SJCRH30 (cell line): ENCODE measurements at places on chromosomes 7 and 10.

- DNase-seq: no peak
Observed at GRCh38 chr7:8613191-8613590, 179.8 kb downstream of the NXPH1 start.

DNA sequence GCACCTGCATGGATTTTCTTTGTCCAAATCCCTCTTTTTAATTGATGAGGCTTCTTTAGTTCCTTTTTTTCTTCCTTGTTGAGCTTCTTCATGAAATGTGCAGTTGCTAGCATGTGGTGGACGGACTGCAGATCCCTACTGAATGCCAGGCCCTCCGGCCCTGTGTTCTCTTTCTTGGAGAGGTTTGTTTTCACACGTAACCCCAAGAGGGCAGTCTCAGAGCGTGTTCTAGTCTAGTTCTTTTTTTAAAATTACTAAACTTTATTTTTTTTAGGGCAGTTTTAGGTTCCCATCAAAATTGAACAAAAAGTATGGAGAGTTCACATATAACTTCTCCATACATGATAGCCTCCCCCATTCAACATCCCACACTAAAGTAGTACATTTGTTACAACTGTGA is 190.0 kb downstream of the CFTR start:
- DNase-seq: no peak

DNA sequence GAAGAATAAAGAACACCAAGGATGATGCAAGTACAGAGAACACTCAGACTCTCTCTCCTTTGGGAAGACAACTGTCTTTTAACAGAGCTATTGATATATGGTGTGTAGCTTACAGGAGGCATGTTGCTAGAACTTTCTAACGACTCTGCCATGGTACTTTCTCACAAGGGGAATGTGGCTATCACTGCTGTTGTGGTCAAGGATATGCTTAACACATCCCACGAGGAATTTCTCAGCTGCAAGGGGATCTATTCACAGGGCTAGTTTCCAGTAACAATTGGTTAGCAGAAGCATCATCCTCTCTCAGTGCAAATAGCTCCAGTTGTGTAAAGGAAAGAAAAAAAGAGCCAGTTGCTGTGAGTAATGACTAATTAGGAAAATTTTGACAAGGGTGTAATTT is 826.0 kb downstream of the SORCS1 start:
- no peak for DNase-seq

DNA sequence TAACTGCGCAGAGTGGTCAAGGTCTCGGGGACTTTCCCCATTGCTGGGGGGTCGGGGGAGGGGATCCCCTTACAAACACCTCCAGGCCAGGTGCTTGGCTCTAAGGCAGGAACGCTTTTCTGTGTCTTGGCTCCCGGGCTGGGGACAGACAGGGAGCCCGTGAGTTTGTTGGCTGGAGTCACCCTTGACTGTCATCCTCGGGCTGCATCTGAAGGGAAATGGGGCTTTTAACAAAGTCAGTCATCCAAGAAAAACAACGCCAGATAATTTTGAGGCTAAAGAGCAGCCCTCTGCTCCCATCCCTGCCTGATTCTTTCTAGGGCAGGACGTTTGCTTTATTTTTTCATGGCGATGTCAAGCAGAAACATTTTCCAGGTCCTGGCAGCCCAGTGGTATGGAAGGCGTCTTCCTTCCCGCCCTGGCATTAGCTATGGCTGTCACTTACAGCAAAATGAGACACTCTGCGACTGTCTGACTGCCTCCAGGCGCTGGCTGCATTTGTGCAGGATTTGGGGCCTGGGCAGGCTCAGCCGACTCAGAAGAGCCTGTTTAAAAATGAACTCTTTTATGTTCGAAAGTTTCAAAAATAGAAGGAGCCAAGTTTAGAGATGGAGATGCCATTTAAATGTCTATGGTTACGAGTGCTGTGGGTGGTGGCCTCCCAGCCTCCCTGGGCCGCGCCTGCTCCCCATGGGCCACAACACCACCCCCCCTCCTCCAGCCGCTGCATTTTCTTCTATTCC is 54.7 kb upstream of the TNS3 start:
- peak; percentile 69 for DNase-seq

GRCh38 chr7:356691-357462 is 66.9 kb downstream of the FOXL3 start:
- no peak for DNase-seq

DNA sequence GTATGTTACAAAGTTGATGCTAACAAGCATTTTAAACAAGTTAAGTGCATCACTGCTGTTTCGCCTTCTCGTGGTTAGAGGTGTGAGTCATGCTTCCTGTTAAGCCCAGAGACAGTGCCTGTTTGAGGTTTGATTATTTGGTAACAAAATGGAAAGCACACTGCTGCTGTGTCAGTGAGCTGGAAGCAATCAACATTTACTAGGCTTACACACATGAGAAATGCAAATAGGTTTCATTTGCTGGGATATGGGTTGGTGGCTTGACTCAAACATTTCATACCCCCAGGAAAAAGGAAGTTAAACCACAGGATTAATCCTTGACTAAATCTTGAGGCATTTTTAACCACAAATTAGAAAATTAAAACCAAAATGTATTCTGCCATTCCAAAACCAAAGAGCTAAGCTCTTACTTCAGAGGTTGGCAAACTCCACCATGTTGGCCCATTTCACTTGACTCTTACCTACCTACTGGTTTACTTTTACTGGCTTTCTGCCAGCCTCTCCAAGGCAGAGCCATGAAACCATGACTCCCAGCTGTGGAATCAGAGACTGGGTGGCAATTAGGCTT is 139.2 kb downstream of the ETV1 start:
- peak; percentile 68 for DNase-seq

DNA sequence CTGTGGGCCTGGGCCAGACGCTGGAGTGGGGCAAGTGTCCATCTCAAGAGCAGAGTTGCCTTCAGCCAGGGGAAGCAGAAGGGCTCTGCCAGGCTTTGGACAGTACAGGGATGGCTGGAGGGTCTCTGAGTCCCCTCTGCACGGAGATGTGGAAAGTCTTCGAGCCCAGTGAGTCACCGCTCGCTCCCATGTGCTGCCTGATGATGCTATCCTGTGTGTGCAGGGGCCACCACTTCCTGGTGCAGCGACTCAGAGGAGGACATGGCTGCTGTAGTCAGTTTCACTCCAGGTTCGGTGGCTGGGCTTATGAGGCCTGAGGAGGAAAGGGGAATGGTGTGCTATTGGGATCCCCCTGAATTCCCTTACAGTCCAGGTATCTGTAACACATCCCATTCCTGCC is 6.0 kb downstream of the ADCYAP1R1 start:
- DNase-seq: no peak

GRCh38 chr10:125015356-125015944 is 73.5 kb downstream of the ZRANB1 start:
- no peak for DNase-seq

DNA sequence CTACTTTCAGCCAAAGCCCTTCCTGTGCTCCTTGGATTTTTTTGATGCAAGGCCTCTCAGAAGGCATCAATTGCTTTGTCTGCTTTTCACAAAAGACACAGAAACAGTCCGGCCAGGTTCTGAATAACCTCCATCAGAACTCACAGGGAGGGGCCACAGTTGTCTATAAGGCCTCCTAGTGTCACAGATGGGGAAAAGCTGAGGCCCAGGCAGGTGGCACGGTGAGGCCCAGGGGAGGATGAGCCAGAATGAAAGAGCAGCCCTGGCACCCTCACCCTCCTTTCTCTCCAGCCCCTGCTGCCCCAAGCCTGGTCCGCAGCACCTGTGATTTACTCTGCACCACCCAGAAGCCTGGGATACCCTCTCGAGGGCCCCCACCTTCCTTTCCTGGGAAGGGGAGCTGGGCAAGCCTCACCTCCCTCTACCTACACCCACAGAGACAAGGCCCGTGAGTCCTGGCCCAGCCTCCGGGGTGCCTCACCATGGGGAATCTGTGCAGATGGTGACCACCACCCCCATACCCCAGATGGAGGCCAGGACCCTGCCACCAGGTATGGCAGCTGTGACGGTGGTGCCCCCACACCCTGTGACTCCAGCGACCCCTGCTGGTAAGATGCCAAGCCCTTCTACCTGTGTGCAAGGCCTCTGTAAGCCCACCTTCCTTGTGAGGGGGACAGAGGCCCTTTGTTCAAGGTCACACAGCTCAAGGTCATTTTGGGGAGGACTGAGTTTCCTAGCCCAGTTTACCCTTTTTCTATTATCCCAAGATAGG is 26.2 kb upstream of the ZNF467 start:
- peak; percentile 55 for DNase-seq

- no peak for DNase-seq
Observed at GRCh38 chr7:75064801-75065200, 8.8 kb downstream of the RCC1L start.

DNA sequence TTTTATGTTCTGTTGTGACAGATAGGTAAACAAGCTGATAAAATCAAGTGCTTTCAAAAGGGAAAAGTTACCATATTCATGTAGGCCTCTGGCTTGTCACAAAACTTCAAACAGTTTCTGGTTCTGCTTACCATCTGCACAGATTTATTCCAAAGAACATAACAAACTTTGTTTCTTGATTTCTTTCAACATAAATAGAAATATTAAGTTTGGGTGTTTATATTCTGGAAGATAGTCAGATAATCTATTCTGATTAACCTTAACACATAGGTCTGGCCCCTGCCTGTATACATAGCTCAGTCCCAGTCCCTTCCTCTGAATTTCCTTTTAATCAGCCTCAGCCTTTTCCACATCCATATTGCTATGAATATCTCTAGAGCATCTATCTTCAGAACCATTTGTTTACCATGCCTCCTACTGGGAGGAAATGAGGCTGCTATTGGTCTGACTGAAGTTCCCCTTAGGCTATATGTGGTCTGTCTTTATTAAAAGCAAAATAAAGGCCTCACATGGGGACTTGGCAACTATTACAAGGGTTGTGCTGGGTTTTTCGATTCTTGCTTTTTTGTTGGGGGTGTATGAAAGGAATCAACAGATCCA is 319.0 kb downstream of the HPSE2 start:
- peak; percentile 78 for DNase-seq

DNA sequence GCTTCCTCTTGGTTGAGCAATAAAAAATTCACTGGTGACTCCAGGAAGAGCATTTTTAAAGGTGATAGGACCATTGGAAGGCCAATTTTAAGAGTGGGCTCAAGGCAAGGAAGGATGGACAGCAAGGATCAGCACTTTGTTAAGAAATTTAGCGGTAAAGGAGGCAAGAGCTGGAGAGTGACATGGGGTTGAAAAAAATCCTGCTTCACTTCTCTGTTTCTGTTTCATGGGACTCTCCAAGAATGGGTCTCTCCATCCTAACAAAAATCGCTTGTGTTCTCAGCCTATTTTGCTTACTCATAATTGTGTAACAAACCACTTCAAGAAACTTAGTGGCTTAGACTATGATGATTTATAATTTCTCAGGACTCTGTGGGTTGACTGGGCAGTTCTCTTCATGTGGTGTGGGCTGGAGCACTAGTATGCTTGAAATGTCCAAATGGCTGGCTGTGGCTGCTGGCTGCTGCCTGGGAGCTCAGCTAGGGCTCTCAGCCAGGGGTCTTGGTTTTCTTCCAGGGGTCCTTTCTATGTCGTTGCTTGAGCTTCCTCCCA is 59.8 kb upstream of the ZNRF2 start:
- DNase-seq: peak; percentile 34

GRCh38 chr10:35545878-35546590 is 59.1 kb upstream of the GJD4 start:
- no peak for DNase-seq

DNA sequence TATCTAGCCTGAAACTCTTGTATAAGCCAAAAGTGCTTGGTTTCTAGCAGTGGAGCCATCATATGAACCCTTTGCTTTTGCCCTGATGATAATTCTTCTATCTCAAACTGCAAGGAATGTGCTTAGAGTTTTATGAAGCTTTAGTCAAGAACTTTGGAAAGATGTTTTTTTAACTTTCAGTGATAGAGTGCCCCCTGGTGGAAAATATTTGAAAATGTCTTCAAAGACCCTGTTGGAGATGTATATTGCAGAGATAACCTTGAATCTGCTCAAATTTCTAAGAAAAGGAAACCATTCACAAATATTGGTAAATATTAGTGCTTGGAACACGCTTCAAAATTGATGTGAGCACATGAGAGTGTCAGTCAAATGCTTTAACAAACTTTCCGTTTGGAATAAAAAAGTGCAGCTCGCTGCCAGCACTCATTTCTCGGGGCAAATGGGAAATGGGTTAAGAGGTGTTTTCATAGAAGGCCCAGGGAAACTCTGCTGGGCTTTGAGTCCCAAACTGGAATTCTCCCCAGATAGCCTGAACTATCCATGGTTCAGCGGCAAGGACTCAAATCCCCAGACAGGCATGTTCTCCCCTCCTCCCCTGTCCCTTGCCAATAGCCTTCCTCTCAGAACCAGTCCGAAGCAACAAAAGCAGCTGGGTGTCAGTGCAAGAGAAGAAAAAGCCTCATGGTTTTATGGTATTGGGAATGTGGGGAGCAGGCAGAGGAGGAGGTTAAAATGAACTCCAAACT is 129.3 kb downstream of the MYOF start:
- peak; percentile 62 for DNase-seq

GRCh38 chr10:86294346-86295265 is 72.0 kb downstream of the GRID1 start:
- no peak for DNase-seq

- no peak for DNase-seq
Observed at GRCh38 chr10:35353805-35354204, 17.5 kb downstream of the CCNY start.

DNA sequence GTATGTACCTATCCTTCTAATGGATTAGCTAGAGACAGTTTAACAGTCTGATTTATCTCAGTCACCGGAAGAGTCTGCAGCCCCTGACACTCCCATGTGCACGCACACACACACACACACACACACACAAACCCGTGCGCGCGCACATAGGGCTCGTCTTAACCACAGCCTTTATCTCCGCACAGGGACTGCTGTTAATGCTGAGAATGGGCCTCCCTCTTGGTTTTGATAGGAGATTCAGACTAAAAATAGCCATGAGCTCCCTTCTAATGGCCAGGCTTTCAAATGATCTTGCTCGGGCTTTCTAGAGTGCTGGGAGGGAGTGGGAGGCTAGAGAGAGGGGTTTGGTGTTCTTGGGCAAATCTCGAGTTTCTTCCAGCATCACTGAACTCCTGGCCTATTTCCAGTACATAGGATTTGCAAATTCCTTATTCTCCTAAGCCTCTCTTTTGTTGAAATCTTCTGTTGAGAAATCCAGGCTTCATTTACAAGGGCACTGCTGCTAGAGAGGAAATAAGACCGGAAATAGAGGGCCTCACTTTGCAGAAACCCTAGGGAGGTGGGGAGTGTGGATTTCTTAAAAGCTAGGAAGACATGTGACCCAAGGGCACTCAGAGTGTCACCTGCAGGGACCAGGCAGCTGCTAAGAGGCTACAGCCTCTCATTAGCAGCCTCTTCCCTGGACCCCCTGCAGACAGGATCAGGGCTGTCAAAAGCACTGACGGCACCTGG is 2.4 kb downstream of the TMEM72 start:
- no peak for DNase-seq

- no peak for DNase-seq
Observed at GRCh38 chr10:43118631-43119415, 19.4 kb upstream of the CSGALNACT2 start.

DNA sequence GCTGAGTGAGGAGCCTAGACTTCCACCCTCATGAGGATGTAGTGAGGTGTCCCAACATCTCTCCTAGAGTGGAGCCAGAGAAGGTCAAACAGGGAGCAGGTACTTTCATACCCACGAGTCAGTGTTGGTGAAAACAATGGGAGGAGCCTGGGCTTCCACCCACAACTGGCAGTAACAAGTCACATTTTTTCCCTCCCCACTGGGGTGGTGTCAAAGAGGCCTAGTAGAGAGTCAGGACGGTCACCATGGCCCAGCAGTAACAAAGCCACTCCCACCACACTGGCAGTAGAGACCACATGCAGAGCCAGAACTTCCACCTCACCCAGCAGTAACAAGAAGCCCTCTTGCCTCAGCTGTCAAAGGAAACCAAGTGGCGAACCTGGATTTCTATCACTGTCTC is 280.2 kb upstream of the IMMP2L start:
- no peak for DNase-seq
